ENCODE measurements at places on chromosomes 3 and 15.

- DNase-seq: no peak
Measured at GRCh38 chr3:151909681-151910405, 36.4 kb downstream of the SUCNR1 start.

- peak; percentile 59 for DNase-seq
Measured at GRCh38 chr15:81001152-81002008, 657 bp downstream of the TLNRD1 start.

DNA sequence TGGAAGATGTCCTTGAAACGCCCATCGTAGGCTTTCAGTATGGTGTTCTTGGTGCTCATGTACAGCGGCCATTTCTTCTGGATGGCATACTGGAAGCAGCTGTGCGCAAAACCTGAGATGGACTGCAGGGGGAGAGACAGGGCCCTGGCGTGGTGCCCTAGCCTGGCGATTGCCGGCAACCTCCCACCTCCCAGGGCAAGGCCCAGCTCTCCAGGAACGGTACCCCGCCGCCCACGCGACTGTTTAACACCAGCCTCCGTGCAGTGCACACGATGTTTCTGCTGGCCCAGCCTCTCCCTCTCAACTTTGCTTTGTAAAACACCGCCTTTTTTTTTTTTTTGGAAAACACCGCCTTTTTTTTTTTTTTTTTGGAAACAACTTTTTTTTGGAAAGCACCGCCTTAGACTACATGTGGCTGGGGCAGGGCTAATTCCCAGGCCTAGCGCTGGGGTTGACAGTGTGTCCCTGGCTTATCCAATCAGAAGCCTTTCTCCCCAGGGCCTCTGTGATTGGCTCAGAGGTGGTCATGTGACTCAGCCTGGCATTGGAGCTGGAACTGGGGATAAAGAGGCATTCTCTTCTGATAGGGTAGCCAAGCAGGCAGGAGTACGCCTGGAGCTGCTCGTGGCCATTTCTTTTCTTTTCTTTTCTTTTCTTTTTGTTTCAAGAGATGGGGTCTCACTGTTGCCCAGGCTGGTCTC, 14.7 kb downstream of the IDH2 start:
- no peak for DNase-seq

DNA sequence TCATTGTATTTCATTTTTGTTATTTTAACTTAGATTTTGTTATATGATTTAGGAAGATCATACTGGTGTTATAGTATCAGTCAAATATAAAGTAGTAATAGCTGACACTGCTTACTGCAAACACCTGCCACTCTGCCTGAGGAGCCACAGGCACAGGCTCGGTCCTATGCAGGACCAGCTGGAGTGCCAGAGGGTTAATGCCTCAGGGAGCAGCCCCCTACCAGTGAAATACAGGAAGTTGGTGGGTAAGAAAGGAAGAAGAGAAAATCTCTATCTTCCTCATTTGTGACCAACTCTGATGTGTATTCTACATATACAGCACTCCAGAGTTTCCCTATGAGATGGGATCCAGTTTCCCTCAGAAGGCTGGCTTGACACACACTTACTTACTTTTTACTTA, 593.3 kb downstream of the UNC13C start:
- no peak for DNase-seq

- no peak for DNase-seq
Measured at GRCh38 chr15:74024687-74025086, 30.2 kb downstream of the PML start.
